ENCODE measurements at places on chromosomes 3 and 15.

GRCh38 chr3:42982645-42983412 lies 3.7 kb downstream of the GASK1A start:
- DNase-seq = no peak

- no peak for DNase-seq
Measured at GRCh38 chr3:59784164-59784563, 734.3 kb upstream of the CFAP20DC start.

- DNase-seq = no peak
Measured at GRCh38 chr3:184738982-184739381, 27.1 kb upstream of the MAGEF1 start.

DNA sequence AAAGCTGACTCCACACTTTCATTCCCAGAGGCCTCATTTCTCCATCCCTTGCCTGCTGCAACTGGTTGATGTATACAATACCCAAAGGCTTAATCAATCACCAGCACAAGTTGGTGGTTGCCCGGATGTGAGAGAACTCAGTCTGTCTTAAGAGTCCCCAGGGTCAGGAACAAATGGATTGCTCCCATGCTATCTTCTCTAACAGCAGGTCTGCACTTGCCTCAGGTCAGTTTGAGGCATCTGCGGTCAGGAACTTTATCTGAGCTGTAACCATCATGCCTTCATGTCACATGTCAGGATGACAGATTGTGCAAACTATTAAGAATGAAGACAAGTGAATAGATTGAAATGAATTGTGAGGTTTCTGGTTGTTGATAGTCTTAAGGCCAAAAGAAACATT lies 56.1 kb downstream of the BFSP2 start:
- no peak for DNase-seq

DNA sequence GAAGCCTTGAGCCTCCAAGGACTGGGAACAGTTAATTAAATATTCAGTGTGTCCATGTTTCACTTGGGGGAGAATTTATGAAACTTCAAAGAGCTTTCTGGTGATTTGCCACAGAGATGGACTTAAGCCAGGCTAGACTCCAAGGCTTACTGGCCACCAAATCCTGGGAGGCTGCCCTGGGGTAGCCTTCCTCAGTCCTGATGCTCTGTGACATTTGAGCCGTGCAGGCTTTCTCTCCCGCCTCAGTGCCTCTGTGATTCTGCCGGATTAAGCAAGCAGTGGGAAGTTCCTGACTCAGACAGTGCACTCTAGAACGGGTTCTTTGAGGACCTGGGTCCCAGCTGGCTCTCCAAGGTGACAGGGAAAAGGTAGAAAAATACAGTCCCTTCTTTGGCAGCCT lies 314.7 kb upstream of the ICE2 start:
- DNase-seq = no peak

DNA sequence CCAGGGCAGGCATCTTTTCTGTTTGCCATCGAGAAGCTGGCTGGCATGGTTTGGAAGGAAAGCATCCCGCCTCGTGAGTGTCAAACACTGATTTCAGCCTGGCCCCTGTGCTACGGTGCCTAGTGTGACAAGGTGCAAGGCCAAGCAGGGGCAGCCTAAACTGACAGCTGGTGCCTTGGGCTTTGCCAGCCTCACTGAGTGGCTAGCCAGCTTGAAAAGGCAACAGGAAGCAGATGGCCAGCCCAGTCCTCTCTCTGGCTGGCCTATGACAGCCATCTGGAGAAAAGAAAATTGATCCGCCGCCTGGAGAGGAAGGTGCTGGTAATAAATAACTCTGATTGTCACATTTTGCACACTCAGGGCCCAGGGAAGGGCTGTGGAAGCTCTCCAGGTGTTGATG lies 52.2 kb downstream of the C3orf85 start:
- no peak for DNase-seq

DNA sequence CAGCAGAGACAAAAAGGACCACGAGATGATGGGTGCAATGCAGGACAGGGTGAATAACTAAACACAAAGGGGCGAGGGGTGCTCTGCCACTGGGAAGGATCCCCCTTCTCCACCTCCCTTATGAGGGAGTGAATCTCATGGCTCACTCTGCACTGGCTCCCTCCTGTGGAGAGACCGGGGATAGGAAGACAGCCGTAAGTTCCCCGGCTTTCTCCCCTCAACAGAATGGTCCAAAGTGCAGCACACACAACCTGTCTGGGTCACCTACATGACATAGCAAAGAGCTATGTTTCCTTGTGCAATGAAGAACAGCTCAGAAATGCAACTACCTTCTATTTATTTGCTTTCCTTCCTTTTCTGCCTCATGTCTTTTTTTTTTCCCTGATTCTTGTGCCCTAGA lies 7.8 kb upstream of the ACSBG1 start:
- DNase-seq = no peak

GRCh38 chr3:135990903-135991302 lies 25.4 kb downstream of the PPP2R3A start:
- no peak for DNase-seq

GRCh38 chr3:160707187-160707794 lies 30.3 kb downstream of the ARL14 start:
- DNase-seq = peak; percentile 8

DNA sequence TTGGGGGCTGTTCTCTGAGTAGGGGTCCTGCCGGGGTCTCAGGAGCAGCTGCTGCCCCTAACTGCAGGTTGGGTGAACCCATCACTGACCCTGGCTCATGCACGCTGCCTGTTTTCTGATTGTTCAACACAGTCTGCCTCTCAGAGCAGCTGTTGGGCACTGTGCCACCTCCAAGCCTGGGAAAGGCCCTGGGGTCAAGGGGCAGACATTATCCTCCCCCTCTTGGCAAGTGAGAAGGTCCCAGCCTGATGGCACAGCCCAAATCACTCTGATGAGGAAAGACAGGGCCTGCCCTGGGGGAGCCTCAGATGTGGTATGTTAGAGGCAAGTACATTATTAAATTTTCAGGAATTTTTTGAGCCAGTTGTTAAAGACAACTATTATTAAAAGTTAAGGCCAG lies 14.1 kb upstream of the GNAT1 start:
- no peak for DNase-seq
